ENCODE measurements at places on chromosomes 1 and 21.

DNA sequence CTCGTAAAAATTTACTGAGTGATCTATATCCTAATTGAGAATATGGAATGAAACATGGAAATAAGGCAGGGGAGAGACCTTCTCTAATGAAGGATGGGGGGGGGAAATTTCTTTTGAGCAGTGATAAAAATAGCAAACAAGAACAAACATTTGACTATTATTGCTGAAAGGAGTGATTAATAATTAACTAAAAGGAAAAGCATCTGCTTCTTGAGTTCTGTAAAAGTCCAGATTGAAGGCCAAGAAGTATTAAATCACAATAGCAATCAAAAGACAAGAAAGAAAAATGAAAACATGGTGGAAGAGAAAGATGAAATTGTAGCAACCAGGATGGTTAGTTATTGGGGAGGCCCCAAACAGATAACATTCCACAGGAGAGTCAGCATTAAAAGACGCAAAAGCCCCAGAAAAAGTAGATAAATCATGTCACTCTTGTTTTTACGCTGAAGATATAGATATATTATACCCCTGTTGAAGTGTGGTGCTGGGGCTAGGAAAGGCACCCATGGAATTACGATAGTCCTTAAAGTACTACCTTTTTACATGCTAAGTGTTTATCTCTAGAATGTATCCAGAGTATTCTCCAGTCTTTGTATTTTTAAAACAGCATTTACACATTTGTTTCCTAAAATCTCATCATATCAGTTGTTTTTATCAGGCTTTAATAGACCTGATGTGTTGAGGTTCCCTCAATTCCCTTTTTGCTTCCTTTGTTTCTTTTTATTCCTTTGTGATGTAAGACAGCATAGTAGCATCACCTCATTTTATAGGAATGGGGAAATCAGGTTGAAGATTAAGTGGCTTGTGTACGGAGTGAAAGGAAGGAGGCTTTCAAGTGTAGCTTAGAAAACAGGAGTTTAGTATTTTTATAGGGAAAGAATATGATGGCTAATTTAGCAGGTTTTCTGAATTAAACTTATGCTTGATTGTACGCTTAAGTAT is 28.9 kb downstream of the DISP1 start:
- DNase-seq = no peak

DNA sequence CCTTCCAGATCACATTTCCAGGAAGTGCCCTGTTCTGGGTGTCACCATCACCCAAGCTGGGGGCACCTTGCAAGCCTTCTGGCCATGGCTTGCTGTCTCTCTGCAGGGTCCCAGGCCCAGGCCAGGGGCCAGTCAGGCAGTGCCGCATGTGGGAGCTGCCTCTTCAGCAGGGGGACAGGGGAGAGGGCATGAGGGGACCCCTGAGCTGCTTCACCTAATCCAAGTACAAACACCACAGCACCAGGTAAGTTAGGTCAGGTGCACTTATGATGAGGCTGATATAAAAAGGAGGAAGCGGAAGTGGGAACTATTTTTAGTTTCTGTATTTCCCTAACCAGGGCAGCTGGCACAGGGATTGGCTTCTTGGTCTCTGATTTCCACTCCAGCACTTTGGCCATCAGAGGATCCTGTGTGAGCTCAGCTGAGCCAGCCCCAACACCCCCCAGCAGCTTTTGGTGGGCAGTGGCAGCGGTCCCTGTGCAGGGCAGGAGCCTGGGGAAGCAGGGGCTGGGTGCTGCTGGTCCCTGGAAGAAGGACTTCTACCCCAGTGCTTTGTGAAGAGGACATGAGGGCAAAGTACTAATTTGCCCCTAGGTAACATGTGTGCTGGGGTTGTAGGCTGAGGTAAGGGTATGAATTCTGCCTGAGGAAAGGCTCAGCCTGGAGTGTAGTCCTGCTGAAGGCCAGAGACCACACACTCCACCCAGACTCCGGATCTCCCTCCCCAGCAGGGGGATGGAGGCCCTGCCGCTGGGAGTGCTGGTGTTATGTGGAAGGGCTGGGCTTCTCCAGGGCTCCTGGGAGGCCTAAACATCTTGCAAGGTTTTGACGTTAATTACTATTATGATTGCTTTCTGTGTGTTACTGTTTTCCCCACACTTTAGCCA is 3.3 kb upstream of the PCBP3 start:
- DNase-seq = no peak

- no peak for DNase-seq
These were observed 140.4 kb downstream of the COP1 start for GRCh38 chr1:176066709-176067108.

- no peak for DNase-seq
These were observed 34.9 kb downstream of the CHML start for GRCh38 chr1:241605146-241605805.

GRCh38 chr1:68950036-68950435 is 453.2 kb upstream of the DEPDC1 start:
- DNase-seq = no peak

GRCh38 chr1:232635778-232636356 is 5.9 kb upstream of the SIPA1L2 start:
- peak; percentile 27 for DNase-seq

GRCh38 chr1:172112576-172112975 is 271.3 kb downstream of the DNM3 start:
- no peak for DNase-seq

- no peak for DNase-seq
These were observed 32.8 kb downstream of the PTAFR start for GRCh38 chr1:28143496-28144202.

DNA sequence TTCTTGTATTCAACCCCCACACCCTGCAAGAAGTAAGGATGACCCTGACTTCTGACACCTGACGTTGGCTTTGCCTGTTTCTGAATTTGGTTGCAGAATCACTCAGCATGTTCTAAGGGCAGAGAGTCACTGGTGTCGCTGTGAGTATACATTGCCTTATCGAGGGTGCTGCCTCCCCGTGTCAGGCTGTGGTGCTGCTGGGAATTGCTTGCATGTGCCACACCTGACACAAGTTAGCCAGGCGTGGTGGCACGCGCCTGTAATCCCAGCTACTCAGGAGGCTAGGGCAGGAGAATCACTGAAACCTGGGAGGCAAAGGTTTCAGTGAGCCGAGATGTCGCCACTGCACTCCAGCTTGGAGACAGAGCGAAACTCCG is 45.9 kb downstream of the WDR4 start:
- no peak for DNase-seq

DNA sequence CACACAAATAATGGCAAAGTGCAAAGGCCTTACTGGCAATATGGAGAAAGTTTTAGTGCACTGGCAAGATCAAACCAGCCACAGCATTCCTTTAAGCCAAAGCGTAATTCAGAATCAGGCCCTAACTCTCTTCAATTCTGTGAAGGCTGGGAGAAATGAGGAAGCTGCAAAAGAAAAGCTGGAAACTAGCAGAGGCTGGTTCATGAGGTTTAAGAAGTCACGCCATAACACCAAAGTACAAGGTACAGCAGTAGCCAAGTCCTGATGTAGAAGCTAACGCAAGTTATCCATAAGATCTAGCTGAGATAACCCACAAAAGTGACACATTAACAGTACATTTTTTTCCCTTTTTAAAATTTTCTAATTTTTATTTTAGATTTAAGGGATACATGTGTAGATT is 57.1 kb downstream of the SLC27A3 start:
- DNase-seq = no peak

DNA sequence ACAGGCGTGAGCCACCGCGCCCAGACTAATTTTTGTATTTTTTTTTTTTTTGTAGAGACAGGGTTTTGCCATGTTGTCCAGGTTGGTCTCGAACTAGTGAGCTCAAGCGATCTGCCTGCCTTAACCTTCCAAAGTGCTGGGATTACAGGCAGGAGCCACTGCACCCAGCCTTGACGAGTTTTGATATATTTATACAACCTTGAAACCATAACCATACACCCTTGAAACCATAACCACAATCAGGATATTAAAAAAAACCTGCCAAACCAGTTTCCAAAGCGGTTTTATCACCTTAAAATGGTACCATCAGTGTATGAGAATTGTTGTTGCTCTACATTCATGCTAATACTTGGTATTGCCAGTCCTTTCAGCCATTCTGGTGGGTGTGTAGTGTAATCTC is 3.7 kb upstream of the PHACTR4 start:
- no peak for DNase-seq

GRCh38 chr1:6531996-6532395 is 22.3 kb downstream of the NOL9 start:
- no peak for DNase-seq

DNA sequence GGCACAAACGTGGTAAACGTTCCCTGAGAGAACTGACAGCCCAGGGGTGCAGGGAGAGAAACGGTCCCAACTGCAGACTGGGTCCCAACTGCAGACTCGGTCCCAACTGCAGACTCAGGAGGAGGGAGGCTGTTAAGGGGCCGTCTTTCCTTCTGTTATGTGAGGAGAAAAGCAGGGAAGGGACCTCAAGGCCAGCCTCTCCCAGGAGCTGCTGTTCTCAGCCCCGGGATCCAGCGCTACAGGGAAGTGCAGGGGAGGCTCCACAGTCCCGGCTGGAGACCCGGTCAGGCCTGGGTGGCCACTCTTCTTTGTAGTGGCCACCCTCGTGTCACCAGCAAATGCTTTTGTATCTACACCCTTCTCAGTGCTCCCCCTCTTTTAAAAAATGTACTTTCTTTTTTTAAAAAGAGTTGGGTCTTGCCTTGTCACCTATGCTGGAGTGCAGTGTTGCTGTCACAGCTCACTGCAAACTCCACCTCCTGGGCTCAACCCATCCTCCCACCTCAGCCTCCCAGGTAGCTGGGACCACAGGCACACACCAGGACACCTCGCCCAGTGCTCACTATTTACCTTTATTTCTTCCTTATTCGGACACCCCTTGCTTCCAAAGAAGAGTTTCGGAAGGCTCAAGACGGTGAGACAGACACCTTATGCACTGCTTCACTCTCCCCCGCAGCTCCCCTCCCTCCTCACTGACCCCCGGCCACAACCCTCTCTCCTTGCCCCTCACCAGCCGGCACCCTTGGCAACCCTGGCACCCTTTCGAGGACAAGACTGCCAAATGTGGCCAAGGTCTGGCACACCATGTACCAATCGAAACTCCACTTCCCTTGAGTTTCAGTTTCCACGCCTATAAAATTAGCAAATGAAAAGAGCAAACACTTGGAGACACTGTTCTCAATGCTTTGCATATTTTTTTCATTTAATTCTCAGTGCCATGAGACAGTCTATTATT is 21.8 kb downstream of the CAPN2 start:
- no peak for DNase-seq

DNA sequence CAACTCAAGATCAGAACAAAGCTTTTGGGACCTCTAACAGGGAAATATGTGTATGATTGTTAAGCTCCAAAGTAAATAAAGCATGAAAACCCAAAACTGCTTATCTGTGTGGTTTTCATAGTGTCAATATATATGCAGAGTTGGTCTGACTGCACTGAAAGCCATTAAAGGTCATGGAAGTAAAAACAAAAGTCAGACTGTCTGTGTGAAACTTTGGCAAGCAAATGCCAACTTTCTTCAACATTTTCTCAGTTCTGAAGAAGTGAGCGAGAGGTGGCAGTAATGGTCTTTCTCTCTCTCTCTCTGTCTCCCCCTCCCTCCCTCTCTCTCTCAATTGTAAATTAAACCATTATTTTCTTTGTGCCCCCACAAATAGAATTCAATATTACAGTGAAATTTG is 100.1 kb upstream of the S1PR1 start:
- DNase-seq = no peak

GRCh38 chr1:101453844-101454243 is 217.0 kb downstream of the S1PR1 start:
- DNase-seq = no peak

- DNase-seq = no peak
These were observed 4.1 kb downstream of the KRTAP13-4 start for GRCh38 chr21:30434033-30434631.

- DNase-seq = no peak
These were observed 20.7 kb upstream of the GNG4 start for GRCh38 chr1:235670157-235670776.

- DNase-seq = no peak
These were observed 23.7 kb upstream of the NFIA start for GRCh38 chr1:61058483-61059245.

DNA sequence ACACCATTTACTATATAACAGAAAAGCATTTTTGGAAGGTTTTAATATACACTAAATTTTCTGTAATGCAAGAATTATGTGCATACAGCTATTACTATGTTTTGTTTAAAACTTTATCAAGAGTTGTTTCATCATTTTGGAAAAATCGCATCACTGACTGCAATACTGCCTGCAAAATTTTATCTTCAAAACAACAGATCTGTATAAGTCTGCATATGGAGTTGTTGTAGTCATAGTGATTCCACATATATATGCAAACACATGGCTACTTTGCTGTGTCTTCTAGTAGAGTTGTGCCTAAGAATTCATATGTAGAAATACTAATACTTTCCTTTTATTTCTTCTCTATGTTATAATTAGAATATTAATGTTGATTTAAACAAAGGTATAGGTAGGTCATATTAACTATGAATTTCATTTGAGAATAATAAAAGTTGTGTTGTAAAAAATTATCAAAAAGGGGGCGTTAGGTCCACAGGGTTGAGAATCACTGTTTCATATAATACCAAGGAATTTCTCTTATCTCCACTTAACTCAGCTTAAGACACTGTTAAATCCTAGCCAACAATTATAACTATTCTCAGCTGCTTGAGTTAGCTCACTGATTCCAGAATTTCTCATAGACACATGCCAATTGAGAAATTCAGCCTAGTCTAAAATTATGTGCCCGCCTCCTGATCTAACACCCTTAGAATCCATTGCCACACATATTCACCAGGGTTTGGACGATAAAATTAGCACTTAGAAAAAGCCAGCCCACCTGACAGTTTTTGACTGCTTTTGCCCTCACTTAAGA is 22.9 kb upstream of the LAMC1 start:
- no peak for DNase-seq

DNA sequence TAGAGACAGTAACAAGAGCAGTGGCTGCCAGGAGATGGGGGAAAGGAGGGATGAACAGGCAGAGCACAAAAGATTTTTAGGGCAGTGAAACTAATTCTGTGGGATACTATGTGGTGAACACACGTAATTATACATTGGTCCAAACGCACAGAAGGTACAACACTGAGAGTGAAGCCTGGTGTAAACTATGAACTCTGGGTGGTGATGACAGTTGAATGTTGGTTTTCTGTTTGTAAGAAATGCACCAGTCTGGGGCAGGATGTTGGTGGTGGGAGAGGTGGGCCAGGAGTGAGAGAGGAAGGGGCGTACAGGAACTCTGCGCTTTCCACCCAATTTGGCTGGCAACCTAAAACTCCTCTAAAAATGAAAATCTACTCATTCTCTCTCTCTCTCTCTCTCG is 50.2 kb upstream of the TIAM1 start:
- DNase-seq = no peak
